ENCODE measurements at places on chromosomes 5 and 9. TPM values are rescaled to one million over a fixed set of nuclear protein-coding genes. Genes with fewer than 3 reads are reported as not detected.
A peak's percentile ranks its signal among the peaks of the same experiment; 100 is the strongest.

The ANKRD31 gene
- not detected for total RNA-seq

The RORB gene
- not detected for total RNA-seq

The PCDHGA7 gene
- total RNA-seq: 1.6 TPM

The GNA14 gene
- not detected for total RNA-seq

The PAX5 gene
- total RNA-seq: not detected

The SLC4A9 gene
- total RNA-seq: not detected

The C5orf63 gene
- total RNA-seq: 1.3 TPM

GRCh38 chr5:141121563-141121962 is at the start of gene PCDHB4:
TSS of gene PCDHB4 (plus strand) at chr5:141121818. CDS start at chr5:141121999, 181 bp downstream.
- H3K27me3 ChIP-seq: no peaks in the 10 kb centered on the region
- H3K36me3 ChIP-seq: no peaks in the 10 kb centered on the region
- no peak within 1 kb of the TSS for H3K27ac ChIP-seq
- H3K4me3 ChIP-seq: peak within 1 kb of the TSS; percentile 64
- H3K4me1 ChIP-seq: no peaks in the 10 kb centered on the region
- peak; percentile 71 for DNase-seq

GRCh38 chr5:102130386-102130785 is 165.7 kb downstream of the SLCO4C1 start:
- H3K4me1 ChIP-seq: no peaks in the 10 kb centered on the region
- no peak overlapping the region for H3K27ac ChIP-seq
- no peak overlapping the region for H3K4me3 ChIP-seq

- no peak overlapping the region for H3K27ac ChIP-seq
- H3K4me3 ChIP-seq: no peak overlapping the region
Measured at GRCh38 chr5:135988546-135988945, 33.8 kb upstream of the LECT2 start.

GRCh38 chr9:78273761-78274160 is 23.2 kb upstream of the PSAT1 start:
- H3K36me3 ChIP-seq: 0 out of 2 replicates have a peak, but pooled peaks cover 4% of the 10 kb centered on the region
- no peaks in the 10 kb centered on the region for H3K27me3 ChIP-seq
- no peak overlapping the region for H3K27ac ChIP-seq
- DNase-seq: peak; percentile 26

DNA sequence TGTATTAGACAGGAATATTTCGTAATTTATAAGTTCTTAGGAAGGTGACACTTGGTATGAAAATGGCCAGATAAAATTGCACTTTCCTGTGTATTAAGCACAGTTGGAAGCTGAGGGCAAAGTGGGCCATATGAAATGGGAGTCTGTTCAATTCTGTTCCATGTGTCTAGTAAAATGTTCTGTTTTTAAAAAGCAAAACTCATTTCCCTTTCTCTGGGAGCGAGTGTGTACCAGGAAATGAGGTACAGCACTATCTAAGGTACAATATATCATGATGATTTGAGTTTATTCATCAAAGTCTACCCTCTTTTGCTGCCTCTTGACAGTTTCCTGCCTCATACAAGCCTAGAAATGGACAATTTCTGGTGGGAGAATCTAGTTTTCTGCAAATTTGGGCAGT is 51.2 kb upstream of the KCNN2 start:
- H3K27me3 ChIP-seq: no peaks in the 10 kb centered on the region
- H3K4me3 ChIP-seq: no peak overlapping the region

- H3K27me3 ChIP-seq: peaks cover 49% of the 10 kb centered on the region
- H3K4me1 ChIP-seq: no peaks in the 10 kb centered on the region
- no peak overlapping the region for H3K4me3 ChIP-seq
- peak; percentile 40 for DNase-seq
- no peaks in the 10 kb centered on the region for H3K36me3 ChIP-seq
Measured at GRCh38 chr9:36903541-36904435, 130.3 kb downstream of the PAX5 start.

GRCh38 chr5:98187945-98188344 is 585.5 kb upstream of the RGMB start:
- H3K4me1 ChIP-seq: peaks cover 11% of the 10 kb centered on the region
- no peak overlapping the region for H3K4me3 ChIP-seq
- no peaks in the 10 kb centered on the region for H3K36me3 ChIP-seq
- H3K27me3 ChIP-seq: no peaks in the 10 kb centered on the region
- DNase-seq: peak; percentile 47

- no peaks in the 10 kb centered on the region for H3K4me1 ChIP-seq
- no peak overlapping the region for H3K27ac ChIP-seq
- H3K4me3 ChIP-seq: no peak overlapping the region
- DNase-seq: no peak
Measured at GRCh38 chr5:130624805-130625204, 540.3 kb downstream of the HINT1 start.

DNA sequence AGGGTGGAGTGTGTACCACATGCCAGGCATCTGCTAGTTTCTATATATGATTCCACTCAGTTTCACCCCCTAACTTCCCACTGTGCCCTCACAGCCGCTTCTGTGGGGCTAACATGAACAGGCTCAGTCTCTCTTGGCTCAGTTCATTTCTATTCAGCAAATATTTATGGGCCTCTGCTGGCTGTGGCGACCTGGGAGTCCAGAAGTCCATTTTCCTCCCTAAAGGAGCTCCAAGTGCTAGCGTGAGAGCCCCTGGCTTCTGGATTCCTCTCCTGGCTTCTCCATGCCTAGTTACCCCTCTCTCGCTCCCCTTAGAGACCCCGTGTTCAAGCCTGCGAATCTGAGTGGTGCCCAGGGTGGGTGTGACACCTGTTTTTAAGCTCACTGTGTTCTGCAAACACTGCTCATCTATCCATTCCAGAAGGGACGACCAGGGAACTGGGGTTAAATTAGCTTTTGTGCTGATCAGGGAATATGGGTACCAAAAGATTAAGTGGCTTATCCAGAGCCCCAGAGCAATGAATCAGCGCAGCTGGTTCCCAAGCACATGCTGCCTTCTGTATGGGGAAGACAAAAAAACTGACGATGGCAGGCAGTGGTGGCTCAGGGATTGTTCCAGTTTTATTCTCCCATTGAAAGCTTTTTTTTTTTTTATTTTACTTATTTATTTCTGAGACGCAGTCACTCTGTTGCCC is 57.6 kb downstream of the HMCN2 start:
- H3K4me3 ChIP-seq: no peak overlapping the region
- peaks cover 8% of the 10 kb centered on the region for H3K4me1 ChIP-seq
- H3K27me3 ChIP-seq: peaks cover 12% of the 10 kb centered on the region
- no peaks in the 10 kb centered on the region for H3K36me3 ChIP-seq

DNA sequence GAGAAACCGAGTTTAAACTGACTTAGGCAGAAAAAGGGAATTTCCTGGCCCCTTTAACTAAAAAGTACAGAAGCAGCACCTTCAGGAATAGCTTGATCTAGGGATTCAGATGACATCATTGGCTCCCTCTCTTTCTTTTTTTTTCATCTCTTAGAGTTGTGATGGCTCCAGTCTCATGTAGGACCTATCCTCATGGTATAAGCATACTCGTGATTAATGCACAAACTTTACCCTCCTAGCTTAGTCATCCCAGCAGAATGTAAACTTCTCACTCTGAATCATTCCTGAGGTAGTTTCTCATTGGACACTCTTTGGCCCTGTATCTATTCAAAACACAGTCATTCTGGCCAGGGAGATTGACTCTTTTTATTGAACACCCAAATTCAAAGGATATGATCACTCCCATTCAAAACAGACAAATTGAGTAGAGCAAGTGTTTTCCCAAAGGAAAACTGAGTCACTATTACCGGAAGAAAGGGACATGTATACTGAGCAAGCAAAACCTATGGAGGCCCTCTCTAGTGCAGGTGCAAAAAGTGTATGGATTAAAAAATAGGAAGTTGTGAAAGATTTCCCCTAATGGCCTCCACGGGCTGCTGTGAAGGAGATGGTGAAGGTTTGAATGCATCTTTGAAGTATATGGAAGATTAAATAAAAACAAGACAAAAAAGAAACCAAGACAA is 27.6 kb upstream of the SMIM23 start:
- H3K4me1 ChIP-seq: peaks cover 20% of the 10 kb centered on the region
- no peaks in the 10 kb centered on the region for H3K27me3 ChIP-seq
- peak; percentile 91 for DNase-seq
- no peak overlapping the region for H3K4me3 ChIP-seq
- H3K36me3 ChIP-seq: no peaks in the 10 kb centered on the region

All from GM23248 (cell line).